ENCODE measurements at places on chromosomes 2 and 18.

GRCh38 chr2:78701546-78701945 lies 324.0 kb upstream of the REG3G start:
- DNase-seq: no peak

DNA sequence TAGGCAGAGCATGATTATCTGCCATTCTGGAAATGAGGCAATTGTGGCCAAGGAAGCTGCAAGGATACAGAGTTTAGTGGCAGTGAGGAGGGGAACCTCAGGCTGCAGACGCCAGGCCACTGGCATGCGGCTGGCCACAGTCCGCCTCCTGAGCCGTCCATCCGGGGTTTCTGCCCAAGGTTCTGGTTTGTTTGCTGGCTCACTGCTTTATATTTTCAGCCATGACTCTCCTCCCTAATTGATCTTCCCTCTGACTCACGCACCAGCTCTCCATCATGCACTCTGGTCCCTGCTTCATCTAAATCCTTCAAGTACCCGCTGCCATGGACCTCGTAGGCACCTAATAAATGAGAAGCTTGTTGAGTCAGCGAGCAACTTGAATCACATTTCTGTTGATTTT lies 107.8 kb upstream of the REV1 start:
- DNase-seq: no peak

GRCh38 chr2:112876971-112877361 lies 34.0 kb upstream of the IL37 start:
- no peak for DNase-seq

- no peak for DNase-seq
Measured at GRCh38 chr2:885230-886071, 65.2 kb upstream of the SNTG2 start.

DNA sequence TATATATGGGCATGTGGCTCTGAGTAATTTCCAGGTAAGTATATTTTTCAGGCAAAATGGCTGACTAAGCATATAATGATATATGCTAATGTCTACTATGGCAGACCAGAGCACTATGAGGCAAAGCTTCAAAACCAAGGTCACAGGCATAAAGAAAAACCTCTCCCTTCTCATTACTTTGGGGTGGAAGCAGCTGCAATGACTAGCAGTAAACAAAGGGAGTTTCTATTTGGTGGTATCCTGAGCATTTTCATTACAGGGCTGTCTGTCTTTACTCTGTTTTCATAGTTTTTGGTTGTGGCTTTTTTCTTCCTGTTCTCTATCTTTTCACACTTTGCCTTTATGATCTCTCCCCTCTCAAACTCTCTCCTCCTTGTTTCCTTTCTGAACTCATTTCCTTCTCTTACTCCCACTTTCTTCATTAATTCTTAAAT lies 15.6 kb downstream of the PDE6D start:
- DNase-seq: no peak

DNA sequence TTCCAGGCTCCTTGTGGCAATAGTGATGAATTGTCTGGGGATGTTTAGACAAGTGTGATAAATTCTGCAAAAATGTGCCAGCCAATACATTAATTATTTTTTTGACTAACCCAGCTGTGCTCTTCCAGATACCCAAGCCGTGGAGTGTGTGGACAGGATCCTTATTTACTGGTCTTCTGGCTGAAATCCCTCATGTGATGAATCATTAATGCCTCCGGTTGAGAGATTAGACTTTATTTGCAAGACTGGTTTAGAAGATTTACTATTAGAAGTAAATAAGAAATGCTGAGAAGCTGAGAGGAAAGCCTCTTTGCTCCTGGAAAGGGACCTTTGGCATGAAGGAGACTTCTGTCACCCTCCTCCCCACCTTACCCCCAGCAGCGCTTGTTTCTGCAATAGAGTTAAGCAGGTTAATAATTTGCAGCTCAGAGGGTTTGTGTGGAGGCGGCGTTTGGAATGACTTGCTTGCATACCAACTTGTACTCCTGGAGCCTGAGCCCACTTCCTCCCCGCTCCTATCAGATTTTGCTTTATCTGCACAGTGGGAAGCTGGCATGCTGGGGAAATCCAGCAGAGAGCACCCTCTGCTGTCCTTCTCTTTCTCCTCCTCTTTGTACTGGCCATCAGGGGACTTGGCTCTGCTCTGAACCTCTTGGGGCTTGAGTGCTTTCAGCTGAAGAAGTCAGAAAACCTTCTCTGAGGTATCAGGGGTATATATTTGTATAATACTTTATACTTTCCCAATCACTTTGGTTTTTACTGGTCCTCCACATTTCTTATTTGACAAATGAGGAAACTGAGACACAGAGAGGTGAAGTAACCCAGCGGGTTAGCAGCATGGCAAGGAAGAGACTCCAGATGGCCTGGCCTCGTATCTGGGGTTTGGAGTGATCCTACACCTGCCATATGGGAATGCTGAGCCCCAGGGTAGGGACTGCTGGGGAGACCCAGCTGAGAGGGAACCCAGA lies 16.3 kb downstream of the SLC3A1 start:
- no peak for DNase-seq

DNA sequence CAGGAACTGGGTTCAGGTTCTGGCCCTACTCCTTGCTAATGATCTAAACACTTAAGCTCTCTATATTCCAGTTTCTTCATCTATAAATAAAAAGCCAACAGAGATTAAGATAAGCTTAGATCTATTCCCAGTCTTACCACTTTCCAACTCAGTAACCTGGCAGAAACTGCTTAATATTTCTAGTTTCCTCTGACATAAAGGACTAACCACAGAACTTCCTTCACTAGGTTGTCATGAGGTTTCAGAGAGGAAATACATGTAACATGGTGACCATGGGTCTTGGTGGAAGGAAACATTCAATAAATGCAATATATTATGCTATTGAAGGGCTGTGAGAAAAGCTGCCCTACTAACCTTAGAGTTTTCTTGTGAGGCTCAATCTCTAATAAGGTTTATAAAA lies 114.4 kb upstream of the PDE1A start:
- DNase-seq: no peak

- no peak for DNase-seq
Measured at GRCh38 chr18:8212896-8213780, 396.1 kb upstream of the RAB12 start.

- no peak for DNase-seq
Measured at GRCh38 chr2:170261566-170261965, 83.6 kb downstream of the MYO3B start.

- DNase-seq: no peak
Measured at GRCh38 chr18:28018351-28018750, 158.6 kb downstream of the CDH2 start.

DNA sequence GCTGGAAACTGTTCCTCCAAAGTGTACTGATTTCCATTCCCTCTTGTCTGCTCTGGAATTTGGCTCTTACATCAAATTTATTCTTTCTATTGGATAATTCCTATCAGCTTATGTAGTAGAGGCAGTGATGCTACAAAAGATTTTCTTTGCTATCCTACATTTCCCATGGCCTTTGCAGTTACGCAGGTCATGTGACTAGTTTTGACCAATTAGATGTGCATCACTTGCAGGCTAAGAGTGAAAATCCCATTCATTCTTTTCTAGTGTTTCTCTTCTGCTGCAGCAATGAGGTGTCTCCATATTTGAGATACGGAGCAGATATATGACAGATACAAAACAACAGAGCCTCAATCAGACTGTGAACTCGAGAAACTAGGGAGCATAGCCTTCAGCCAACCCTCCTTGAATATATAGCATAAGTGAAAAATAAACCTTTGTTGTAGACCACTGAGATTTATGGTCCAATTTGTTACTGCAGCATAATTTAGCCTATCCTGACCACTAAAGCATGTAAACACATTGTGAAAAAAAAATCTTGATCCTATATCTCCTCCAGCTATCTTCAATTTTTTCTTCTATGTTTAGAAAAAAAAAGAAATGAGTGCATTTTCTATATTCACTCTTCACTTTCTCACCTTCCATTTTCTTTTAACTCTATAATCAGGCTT lies 102.0 kb downstream of the HNMT start:
- DNase-seq: no peak
